ENCODE measurements at places on chromosomes 11 and 22.

DNA sequence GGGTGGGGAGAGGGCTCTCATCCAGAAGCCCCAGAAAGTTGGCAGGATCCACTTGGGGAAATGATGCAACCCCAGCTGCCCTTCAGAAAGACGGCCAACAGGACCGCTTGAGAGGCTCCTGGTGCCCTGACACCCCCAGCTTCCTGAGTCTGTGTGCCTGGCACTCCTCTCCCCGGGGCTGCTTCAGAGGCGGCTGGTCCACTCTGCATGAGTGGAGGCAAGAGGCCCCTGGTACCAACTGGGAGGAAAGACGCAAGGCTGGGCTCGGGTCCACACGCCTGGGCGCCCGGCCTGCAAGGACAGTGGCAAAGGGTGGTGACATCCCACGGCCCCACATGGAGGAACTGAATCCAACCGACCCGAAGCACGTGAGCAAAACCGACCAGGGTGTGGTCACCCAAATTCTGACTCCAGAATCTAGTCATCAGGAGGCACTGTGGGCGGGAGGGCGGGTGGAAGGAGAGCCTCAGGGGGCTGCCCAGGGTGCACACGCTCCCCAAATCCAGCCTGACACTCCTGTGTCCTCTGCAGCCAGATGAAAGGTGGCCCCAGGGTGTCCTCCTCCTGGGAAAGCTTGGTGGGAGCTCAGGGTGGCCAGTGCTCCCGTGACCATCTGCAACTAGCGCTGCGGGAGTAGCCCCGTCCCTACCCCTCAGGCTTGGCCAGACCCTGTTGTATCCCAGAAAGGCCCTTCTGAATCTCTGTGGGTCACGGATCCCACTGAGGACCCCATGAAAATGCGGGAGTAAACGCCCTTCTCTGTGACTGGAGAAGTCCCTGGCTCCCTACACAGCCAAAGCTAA is 3.7 kb downstream of the RNH1 start:
- no peak for DNase-seq

DNA sequence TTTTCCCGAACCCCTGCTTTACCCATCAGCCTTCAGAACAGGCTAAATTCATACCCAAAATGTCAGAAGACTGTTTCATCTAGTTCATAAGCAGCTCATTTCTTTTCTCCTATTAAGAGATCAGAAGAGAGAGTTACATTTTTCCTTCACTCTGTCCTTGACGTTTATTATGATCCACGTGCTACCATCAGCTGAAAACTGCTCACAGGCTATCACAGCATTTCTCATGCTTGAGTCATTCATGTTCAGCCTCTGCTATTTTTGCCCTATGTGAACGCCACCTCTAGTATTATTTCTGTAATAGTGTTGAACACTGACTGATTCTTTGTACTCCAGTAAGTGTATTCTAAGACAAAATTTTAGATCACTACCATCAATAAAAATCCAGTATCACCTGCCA is 51.9 kb downstream of the SLC1A2 start:
- DNase-seq = peak; percentile 31

- DNase-seq = no peak
Measured at GRCh38 chr11:62120431-62120830, 3.4 kb upstream of the INCENP start.

DNA sequence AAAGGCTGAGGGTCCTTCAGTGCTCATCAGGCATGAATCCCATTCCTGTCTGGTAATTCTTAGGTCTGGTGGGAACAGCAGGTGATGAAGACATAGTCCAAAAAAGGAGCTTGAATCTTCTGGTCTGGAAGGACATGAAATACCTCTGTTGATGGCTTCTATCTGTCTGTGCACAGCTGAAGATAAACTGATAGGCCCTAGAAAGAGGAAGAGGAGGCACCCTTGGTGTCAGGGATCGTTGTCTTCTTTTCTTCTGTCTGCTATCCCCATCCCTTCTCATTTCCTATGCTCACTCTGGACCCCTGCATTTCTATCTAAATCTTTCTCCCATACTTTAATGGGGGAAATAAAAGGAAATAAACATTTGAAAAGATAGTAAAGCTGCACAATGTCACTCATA is 9.4 kb downstream of the AGBL2 start:
- no peak for DNase-seq

GRCh38 chr11:47997063-47998053 is 17.0 kb downstream of the PTPRJ start:
- no peak for DNase-seq

- DNase-seq = no peak
Measured at GRCh38 chr22:25728071-25728470, 13.9 kb upstream of the MYO18B start.

- no peak for DNase-seq
Measured at GRCh38 chr22:40322818-40323447, 23.4 kb upstream of the ADSL start.

DNA sequence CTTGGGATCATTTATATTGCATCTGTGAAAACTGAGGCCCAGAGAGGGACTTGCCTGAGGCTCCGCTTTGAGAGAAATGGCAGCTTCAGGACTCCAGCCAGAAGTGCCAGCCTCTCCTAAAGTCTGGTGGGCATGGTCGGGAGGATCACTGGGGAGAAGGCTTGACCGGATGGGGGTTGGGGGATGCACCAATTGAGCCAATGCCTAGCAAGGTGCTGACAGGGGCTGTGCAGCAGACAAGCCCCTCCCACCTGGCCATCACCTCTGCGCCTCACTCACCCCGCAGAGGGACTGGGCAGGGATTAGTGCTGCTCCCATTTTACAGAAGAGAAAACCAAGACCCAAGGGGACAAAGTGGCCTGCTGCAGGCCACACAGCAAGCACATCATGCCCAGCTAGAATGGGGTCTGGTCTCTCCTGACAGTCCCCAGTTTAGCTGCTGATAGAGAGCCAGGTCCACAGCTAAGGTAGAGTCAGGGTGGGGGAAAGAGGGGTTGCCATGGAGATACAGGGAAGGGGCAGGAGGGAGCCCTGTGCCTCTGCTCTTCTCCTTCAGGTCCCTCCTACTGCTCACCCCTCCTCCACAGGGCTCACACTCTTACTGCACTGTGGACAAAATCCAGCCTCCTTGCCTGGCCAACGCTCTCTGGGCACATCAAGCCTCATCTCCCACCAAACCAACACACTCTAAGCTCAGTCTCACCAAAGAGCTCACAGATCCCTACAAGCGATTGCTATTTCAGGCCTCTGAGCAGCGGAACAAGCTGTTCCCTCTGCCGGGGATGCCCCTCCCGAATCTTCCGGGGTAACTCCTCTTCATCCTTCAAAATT is 29.5 kb downstream of the TEF start:
- DNase-seq = peak; percentile 68

GRCh38 chr11:117144477-117145392 is 648 bp downstream of the PAFAH1B2 start:
- peak; percentile 61 for DNase-seq

DNA sequence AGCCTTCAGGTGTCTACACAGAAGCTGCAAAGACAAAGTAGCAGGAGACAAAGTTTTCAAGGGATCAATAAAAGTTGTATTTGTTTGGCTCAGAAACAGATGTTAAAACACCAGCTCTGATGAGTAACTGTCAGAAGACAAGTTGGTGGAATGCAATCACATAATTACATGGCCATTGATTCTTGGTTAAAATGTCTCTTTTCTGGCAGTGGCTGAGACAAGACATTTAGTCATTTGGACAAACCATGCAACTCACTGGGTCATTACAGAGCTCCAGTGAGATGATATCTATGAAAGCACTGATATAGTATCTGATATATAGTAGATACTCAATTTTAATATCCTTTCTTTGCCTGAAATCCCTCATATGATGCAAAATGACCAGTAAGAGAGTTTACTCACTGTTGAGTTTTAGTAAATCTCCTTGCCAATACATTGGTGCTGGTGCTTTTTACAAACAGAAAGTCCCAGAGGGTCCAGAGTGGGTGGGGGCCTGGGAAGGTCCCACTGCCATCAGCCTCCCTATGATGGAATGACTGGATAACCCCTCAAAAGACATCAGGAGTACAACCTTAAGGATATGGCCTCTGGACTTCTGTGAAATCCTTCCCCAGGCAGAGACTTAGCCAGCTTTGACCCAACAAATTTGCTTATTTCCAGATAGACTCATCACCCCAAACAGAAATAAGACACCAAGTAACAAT is 95.0 kb downstream of the SLC1A2 start:
- DNase-seq = no peak

DNA sequence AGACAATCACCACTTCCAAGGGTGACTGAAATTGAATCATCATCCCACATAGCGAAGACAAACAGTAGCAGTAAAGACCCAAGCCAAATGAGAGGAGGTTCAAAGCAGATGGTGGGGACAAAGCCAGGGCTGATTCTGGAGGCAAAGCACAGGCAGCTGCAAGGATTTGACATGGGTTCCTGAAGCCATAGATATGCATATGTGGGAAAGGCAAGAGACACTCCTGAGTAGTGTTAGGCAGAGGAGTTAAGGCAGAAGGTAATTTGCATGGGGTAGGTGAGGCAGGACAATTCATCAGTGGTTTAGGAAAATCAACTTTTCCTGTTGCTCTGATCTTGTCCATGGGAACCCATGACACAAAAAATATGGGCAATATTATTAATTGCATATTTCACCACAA is 462.8 kb downstream of the FAM181B start:
- no peak for DNase-seq

GRCh38 chr11:134068829-134069425 is at the start of gene JAM3:
Gene JAM3, plus strand, starts transcription at chr11:134069072. Its CDS starts 12 bp downstream, at chr11:134069084.
- DNase-seq = peak; percentile 99
